GM23248 (cell line): ENCODE measurements at places on chromosomes 4 and X.

- DNase-seq = peak; percentile 51
Observed at GRCh38 chrX:20197641-20198210, 56.1 kb upstream of the EIF1AX start.

DNA sequence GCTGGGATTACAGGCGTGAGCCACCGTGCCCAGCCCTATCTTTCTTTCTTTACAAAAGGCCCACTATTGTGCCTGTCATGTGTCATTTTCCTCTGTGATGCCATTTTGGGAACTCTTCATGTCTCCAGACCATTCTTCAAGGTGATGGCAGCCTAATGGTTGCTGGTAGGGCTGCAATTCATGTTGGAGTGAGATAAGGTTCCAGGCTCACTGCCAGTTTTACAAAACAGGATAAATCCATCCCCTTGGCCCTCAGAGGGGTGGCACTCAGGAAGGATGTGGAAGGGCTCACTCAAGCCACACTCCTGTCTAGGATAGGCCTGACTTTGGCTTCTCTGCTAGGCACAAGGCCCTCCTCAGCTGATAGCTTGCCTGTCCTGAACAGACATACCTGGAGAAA, 3.8 kb downstream of the TCEAL9 start:
- no peak for DNase-seq

DNA sequence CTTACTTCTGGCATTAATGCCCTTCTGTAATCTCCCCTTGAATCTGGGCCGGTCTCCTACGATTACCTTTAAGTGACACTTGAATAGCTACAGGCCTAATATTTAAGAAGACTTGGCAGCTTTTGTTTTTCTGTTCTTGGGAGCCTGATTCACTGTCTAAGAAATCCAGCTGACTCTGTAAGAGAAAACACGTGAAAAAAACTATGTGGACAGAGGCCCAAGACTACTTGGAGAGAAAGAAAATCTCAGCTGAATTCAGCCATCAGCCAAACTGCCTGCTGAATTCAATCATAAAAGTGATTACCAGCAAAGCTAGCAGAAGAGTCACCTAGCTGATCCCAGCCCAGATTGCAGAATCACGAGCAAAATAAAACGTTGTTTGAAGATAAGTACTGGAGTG, 521.2 kb downstream of the MID1IP1 start:
- no peak for DNase-seq

DNA sequence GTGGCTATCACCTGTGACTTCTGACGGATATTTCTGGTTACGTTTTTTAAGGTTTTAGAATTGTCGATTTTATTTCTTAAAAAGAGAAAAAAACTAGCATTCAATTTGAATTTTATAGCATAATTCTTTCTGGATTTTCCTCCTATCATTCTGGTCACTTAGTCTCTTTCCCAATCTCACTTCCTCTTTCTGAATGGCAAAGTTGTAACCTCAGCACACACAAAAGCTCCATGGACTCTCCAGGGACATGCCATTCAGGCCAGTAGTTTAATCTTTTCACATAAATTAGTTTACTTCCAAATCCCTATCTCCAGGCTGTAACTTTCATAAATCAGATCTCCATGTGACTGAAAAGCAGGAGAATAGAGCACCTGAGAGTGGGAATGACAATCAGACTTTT, 110.7 kb downstream of the ARAP2 start:
- no peak for DNase-seq
